ENCODE measurements at places on chromosomes 1 and 21.

- DNase-seq: no peak
Measured at GRCh38 chr1:98333406-98333805, 328.1 kb upstream of the SNX7 start.

GRCh38 chr1:30418939-30419720 lies 304.3 kb downstream of the MATN1 start:
- no peak for DNase-seq

GRCh38 chr1:57966751-57967406 lies 543.0 kb upstream of the DAB1 start:
- no peak for DNase-seq

GRCh38 chr1:44416408-44416807 lies 11.4 kb downstream of the RNF220 start:
- DNase-seq: no peak

GRCh38 chr1:118304722-118305359 lies 119.8 kb upstream of the SPAG17 start:
- no peak for DNase-seq

GRCh38 chr1:229266832-229267500 lies 3.9 kb upstream of the RAB4A start:
- DNase-seq: no peak

DNA sequence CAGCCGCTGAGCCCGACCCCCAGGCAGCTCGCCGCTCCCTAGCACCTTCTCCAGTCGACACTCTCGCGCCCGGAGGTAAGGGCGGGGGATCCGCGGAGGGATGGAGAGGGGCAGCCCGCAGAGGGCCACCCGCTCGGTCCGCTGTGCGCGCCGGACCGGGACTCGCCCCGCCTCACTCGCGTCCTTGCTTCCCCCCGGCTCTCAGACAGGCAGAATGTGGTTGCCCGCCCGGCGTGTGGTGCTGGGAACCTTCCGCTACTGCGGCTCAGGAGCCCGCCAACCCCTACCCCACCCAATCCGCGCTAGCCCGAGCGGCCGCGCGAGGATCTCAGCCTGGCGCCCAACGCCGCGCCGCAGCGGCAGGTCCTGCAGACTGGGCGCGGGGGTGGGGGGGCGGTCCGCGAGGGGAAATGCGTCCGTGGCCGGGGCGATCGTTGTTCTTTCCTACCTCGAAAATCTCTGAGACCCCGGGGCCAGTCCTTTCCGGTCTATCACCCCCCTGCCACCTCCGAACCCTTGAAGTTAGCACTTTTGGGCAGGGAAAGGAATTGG lies 404 bp downstream of the LRRC8C start:
- peak; percentile 83 for DNase-seq

DNA sequence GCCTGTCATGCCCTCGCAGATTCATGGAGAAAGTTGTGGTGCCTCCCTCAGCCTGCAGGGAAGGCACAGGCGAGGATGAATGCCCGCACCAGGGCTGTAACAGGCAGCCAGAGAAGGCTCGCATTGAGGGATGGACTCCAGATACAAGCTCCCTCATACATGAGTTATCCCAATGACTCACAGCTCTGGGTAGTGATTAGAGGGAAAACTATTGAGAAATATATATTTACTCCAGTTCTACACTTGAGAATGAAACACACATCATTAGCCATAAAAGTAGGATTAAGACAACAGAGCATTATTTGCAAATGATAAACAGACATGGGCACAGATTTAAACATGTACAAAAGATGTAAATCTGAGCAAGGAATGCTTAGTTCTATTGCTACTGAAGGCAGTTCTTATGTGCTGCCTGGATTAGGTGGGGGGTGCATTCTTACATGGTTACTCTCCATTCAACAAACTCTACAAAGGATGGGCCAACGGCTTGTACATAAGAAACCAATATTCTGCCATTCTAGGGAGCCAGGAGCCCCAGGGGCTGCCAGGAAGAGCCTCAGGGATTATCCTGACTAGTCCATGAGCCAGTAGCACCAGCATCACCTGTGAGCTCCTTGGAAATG lies 97.9 kb downstream of the CSMD2 start:
- DNase-seq: no peak

- DNase-seq: no peak
Measured at GRCh38 chr1:8746554-8746953, 70.9 kb downstream of the RERE start.

DNA sequence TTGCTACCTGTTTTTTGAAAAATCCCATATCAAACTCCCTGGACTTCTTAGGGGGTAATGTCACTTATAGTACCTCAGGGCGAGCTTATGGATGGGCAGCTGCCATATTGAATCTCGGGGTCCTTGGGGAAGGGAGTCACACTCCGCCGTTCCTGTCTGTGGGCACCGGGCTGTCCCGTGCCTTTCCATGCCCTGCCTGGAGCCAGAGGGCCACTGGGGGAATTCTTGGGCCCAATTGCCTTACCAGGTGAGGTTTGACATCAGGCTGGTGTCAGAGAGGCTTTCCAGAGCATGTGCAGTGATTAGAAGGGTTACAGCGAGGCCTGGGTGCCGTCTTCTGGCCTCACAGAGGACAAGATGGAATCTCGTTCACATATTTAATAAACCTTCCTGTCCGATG lies 28.8 kb downstream of the QSOX1 start:
- no peak for DNase-seq

- DNase-seq: peak; percentile 30
Measured at GRCh38 chr1:100188617-100189016, 10.6 kb upstream of the LRRC39 start.

- no peak for DNase-seq
Measured at GRCh38 chr1:169103480-169103893, 3.0 kb upstream of the ATP1B1 start.

DNA sequence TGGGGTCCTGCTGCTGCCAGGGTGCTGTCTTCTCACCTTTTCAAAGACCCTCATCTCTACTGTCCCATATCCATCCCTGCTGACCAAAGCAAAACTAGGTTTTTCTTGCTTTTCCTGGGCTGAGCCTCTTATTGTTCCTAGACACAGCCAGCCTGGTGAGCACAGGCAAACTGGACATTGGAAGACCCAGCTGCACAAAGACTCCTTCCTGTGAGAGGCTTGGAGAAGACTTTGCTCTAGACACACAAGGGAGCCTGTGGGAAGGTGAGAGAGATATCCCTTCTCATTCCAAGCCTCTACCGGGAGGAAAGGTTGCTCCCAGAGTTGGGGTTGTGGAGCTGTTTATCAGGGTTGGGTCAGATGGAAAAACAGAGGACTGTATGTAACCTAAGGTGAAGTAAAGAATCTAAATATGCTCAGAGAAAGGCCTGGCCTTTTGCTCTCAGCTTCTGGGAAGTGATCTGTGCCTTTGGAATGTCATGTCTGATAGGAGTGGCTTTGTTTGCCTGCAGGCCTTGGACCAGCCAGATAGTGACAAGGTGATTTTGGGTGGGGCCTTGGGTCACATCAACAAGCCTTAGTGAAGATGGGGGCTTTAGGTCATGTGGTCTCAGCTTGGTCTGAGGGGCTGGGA lies 87.6 kb upstream of the RUNX1 start:
- no peak for DNase-seq

DNA sequence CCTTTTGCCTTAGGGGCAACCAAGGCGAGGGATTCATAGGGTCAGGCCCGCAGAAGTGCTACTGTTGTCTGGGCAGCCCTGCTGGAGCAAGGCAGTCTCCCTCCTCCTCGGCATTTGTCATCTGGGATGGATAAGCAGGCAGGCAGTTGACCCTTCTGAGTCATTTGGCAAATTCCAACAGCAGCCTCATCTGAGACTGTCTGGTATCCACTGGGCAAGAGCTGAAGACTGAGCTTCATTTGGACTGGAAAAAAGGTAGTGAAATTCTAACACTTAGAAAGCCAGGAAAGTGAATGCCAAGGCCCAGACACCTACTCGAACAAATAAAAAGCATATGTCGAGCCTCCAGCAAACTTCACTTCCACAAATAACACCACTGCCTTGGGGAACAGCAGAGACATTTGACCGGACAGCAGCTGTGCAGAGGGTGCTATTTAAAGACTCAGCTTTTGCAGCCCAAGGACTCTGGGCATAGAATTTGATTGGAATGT lies 4.0 kb upstream of the ZBTB40 start:
- DNase-seq: no peak

DNA sequence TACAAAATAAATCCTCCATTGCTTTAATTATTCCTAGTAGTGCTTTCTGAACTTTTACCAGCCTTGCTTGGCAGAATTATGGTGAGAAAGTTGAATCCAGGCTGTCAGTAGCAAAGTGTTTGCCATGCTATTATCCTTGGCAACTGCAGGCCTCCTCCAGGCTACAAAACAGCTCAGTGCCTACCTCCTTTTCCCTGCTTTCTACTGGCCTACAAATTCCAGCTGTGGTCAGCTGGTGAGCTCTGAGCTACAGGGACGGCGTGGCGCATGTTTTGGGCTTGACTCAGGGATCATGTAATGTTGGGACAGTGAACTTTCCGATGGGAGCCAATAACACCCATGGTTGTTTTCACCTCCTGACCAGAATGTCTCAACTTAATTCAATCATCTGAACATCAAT lies 456.1 kb upstream of the ADAMTS5 start:
- no peak for DNase-seq

DNA sequence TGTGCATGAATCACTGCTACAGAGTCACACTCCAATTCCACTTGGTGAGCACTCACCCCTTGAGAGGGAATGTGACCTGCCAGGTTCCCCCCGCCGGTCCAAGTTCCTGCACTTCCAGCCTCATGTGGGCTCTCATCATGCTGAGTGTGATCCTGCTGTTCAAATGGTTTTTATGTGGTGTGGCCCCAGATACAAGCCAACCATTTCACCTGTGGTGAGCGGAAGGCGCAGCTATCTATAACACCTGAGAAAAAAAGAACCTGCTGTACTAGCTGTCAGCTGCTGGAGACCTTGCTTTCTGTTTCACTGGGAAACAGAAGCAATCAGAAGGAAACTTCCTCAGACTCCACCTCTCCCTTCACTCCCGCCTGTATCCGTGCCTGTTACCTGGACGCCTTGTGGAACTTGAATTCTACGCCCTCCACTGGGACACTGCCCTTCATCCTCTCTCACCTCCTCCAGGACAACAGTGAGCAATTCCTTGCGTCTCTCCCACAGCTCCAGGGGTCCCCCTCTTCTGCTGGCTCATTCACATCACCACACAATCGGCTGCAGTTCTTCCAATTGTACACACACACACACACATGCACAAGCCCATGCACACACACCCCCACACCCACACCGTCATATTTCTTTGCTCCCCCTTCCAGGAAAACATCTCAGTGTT lies 64.4 kb upstream of the RPL11 start:
- no peak for DNase-seq

GRCh38 chr1:111161843-111162487 lies 21.9 kb downstream of the CEPT1 start:
- DNase-seq: no peak

- DNase-seq: peak; percentile 57
Measured at GRCh38 chr1:64986903-64987871, 20.8 kb upstream of the JAK1 start.

DNA sequence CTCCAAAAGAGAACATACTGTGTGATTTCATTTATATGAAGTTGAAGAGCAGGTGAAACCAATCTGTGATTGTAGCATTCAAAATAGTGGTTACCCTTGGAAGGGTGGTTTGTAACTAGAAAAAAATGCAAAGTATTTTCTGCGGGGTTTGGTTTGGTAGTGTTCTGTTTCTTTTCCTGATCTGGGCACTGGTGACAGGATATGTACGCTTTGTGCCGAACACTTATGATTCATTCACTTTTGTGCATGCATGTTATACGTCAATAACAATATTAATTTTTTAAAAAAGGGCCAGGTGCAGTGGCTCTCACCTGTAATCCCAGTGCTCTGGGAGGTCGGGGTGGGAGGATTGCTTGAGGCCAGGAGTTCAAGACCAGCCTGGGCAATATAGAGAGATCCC lies 63.8 kb downstream of the CD34 start:
- no peak for DNase-seq

- DNase-seq: no peak
Measured at GRCh38 chr1:53645690-53646078, 93.3 kb downstream of the GLIS1 start.

DNA sequence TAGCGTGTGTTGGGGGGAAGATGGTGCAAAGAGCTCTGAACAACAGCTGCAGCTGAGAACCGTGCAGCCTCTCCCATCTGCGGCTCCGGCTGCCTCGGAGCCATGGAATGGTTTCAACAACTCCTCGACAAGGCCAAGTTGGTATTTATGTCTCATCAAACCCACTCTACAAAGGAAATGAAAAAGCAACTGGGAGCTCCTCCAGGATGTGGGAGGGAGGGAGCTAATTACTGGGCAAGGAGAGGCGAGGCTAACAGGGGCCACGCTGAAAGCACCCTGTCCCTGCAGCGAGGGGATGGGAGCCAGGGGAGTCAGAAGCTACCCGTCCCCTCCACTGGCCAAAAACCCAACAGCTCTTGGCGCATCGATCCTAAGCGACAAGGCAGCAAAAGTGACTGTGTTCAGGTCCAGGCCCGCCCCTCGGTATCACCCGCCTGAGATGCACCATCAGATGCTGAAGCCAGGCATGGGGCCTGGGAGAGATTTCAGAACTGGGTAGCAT lies 63.1 kb downstream of the ACOT7 start:
- DNase-seq: no peak

- no peak for DNase-seq
Measured at GRCh38 chr1:179767177-179767581, 24.1 kb downstream of the FAM163A start.

DNA sequence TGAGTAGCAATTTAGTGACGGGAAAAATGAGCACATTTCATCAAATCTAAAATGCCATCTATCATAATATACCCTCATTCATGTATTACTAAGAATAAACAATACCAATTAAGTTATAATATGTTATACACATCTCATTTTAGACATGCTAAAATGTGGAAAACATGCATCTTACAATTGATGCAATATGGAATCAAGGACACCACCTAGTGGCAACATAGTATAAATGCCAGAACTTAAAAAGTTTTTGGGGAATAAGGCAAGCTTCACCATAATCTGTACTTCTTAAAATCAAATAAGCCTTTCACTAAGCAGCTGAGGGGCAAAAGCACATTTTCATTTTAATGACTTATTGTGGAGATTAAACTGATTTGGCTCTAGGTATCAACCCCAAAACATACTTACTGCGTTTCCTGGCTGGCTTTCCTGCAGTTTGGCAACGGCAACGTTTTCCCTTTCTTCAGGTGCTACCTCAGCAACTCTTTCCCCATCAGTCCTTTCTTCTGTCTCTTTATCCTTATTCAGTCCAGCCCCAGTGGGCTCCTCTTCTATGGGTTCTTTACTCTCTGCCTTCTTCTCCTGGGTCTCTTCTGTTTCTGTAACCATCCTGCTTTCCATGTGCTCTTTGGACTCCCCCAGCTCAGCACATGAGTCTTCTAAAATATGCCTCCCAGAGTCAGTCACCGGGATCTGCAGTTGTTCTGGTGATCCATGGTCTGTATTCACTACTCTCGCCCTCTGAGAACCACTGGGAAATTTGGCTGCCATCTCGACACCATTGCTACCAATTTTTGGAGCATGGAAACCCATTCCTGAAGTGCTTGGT lies 11.4 kb downstream of the SDE2 start:
- no peak for DNase-seq

DNA sequence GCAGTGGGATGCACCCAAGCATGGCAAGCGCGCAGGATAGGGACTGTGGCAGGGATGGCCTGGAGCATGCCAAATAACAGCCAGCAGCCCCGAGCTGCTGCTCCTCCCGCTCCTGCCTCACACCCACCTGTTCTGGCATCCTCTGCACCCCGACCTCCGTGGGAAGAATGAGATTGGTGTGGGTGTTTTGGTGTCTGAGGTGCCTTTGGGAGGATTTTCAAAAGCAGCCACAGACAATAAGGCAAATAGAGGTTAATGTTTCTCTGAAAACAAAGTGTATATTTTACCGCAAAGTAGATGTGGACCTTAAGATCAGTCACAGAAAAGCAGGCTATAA lies 35.5 kb downstream of the IGFN1 start:
- no peak for DNase-seq
